Naive thymus-derived CD4-positive, alpha-beta T cell (primary cell): ENCODE measurements at places on chromosomes 3 and 15. TPM values are rescaled to one million over a fixed set of nuclear protein-coding genes. Genes with fewer than 3 reads are reported as not detected.
A peak's percentile ranks its signal among the peaks of the same experiment; 100 is the strongest.

- no peak overlapping the region for H3K27ac ChIP-seq
- no peaks in the 10 kb centered on the region for H3K27me3 ChIP-seq
- no peaks in the 10 kb centered on the region for H3K36me3 ChIP-seq
- no peak for DNase-seq
Measured at GRCh38 chr3:197880491-197881269, 69.3 kb upstream of the RPL35A start.

DNA sequence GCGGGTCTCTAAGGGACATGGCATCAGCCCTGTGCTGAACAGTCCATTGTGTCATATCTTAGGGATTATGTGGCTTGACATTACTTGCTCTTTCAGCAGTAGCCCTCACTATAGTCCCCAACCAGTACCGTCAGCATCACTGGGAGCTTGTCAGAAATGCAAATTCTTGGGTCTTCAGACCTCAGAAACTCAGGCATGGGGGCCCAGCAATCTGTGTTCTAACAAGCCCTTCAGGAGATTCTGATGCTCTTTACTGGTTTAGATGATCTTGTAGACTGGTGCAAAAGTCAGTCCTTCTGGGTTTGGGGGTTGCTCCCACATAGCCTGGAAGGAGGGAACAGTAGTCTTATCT is 39.0 kb upstream of the TRAK1 start:
- H3K27me3 ChIP-seq, result no peaks in the 10 kb centered on the region
- no peak overlapping the region for H3K27ac ChIP-seq
- no peak for DNase-seq
- H3K36me3 ChIP-seq, result no peaks in the 10 kb centered on the region
- H3K4me3 ChIP-seq, result no peak overlapping the region
- peaks cover 9% of the 10 kb centered on the region for H3K4me1 ChIP-seq

GRCh38 chr3:72042397-72043203 is 257.7 kb upstream of the PROK2 start:
- no peak overlapping the region for H3K27ac ChIP-seq
- no peaks in the 10 kb centered on the region for H3K4me1 ChIP-seq
- no peaks in the 10 kb centered on the region for H3K27me3 ChIP-seq
- DNase-seq, result no peak
- H3K36me3 ChIP-seq, result no peaks in the 10 kb centered on the region

DNA sequence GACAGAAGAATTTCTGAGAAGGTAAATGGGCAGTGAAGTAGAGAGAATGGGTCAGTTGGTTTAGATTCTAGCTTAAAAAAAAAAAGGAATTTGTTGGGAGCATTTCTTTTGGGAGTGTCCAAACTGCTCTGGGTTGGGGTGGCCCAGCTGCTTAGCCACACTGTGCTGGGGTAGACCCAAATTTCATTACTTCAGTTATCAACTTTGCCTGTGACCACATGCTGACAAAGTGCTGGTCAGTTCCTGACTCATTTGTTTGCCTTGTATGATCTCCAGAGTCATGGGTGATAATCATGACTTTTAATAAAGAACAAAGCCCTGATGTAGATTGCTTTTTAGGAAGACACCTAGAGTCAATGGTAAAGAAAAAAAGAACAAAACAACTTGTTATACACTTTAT is 121.5 kb upstream of the FGF7 start:
- no peak overlapping the region for H3K4me3 ChIP-seq
- H3K27me3 ChIP-seq, result no peaks in the 10 kb centered on the region
- H3K36me3 ChIP-seq, result no peaks in the 10 kb centered on the region
- DNase-seq, result no peak

DNA sequence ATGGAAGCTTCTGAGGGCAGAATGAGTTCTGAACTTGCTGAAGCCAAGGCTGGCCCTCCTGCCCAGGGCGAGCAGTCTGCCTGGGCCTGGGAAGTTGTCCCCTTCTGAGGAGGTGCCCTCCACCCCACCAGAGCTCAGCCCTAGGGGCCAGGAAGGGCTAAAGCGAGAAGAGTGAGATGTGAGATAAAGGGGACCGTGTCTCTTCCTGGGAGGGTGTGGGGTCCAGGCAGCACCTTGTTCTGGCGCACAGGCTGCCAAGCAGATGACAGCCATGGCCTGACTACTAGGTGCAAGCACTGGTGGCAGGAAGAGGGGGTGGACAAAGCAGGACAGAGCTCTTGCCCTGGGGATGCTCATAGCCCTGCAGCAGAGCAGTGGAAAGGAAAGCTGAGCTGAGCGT is 3.7 kb downstream of the PAK6 start:
- H3K36me3 ChIP-seq, result no peaks in the 10 kb centered on the region
- DNase-seq, result no peak
- H3K27ac ChIP-seq, result no peak overlapping the region
- no peak overlapping the region for H3K4me3 ChIP-seq

GRCh38 chr3:37819591-37819990 is 42.1 kb upstream of the CTDSPL start:
- no peaks in the 10 kb centered on the region for H3K27me3 ChIP-seq
- H3K27ac ChIP-seq, result no peak overlapping the region
- DNase-seq, result no peak
- H3K4me3 ChIP-seq, result no peak overlapping the region

- H3K4me3 ChIP-seq, result peak overlapping the region; percentile 83
- peaks cover 20% of the 10 kb centered on the region for H3K4me1 ChIP-seq
- no peaks in the 10 kb centered on the region for H3K36me3 ChIP-seq
- H3K27ac ChIP-seq, result peak overlapping the region; percentile 48
Measured at GRCh38 chr3:194487289-194488054, 670 bp upstream of the ATP13A3 start.

GRCh38 chr15:78229431-78230406 is 4.6 kb downstream of the ACSBG1 start:
- no peaks in the 10 kb centered on the region for H3K27me3 ChIP-seq
- no peak overlapping the region for H3K27ac ChIP-seq
- DNase-seq, result no peak
- H3K4me1 ChIP-seq, result no peaks in the 10 kb centered on the region
- no peaks in the 10 kb centered on the region for H3K36me3 ChIP-seq

DNA sequence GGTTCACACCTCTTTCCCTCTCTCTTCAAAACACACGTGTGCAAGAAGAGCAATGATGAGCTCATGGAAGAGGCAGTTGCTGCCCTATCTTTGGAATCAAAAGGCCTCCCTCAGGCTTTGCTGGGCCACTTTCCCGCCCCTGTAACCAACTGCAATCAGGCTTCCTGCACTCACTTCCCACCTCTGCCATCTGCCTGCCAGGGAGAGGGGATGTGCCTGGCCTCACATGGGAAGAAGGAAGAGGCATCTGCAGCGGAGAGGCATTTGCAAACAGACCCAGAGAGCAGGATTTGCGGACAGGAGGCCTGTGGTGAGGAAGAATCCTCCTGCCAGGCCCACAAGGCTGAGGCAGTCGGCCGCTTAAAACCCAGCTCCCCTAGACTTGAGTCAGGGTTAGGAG is 175.6 kb upstream of the ATP10A start:
- no peaks in the 10 kb centered on the region for H3K4me1 ChIP-seq
- no peak for DNase-seq
- H3K4me3 ChIP-seq, result no peak overlapping the region
- no peaks in the 10 kb centered on the region for H3K36me3 ChIP-seq
- H3K27me3 ChIP-seq, result no peaks in the 10 kb centered on the region

- H3K4me1 ChIP-seq, result peaks cover 27% of the 10 kb centered on the region
- H3K27ac ChIP-seq, result peak overlapping the region; percentile 3
- peak; percentile 77 for DNase-seq
- no peaks in the 10 kb centered on the region for H3K36me3 ChIP-seq
- H3K4me3 ChIP-seq, result peak overlapping the region; percentile 17
Measured at GRCh38 chr15:90013503-90013937, 12.4 kb downstream of the ZNF710 start.

DNA sequence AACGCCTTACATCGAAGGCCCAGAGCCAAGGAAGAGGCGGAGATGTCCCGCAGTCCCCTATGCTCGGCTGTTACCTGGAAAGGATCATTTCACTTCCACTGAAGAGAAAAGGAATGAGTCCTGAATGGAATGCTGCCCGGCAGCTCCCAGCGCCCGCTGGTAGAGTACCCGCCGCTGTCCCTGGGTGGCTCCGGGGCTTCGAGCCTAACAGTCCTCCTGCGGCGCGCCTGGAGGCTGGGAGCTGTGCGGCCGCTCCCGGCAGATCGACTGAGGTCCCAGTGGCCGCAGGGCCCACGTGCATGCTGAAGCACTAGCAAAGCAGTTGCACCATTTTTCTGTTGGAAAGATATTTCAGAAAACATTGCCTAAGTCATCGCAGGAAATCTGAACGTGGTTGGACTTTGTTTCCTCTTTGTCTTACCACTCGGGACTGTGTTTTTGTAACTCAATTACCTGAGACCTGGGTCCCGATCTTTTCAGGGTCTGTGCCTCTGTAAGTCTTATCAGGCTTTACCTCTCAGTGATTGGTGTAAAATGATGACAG is 984 bp downstream of the RNU6-1 start:
- no peak for DNase-seq
- H3K4me3 ChIP-seq, result peak overlapping the region; percentile 51
- peaks cover 7% of the 10 kb centered on the region for H3K27me3 ChIP-seq
- H3K4me1 ChIP-seq, result peaks cover 26% of the 10 kb centered on the region
- H3K27ac ChIP-seq, result peak overlapping the region; percentile 96
- H3K36me3 ChIP-seq, result no peaks in the 10 kb centered on the region

DNA sequence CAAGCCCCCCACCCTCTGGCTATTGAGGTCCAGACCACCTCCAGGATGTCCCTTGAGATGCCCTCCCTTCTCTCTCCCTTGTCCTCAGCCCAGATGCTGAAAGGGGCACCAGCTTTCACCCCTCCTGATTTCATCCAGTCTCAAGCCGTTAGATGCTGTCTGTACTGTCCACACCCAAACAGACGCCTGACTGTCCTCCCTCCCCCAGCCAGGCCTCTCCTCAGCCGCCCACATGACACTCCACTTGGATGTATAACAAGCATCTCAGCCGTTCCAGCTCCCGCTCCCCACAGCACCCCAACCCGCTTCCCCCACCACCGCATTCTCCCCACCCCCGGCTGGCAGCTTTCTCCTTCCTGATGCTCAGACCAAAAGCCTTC is 25.0 kb upstream of the CYP11A1 start:
- no peak overlapping the region for H3K27ac ChIP-seq
- no peak overlapping the region for H3K4me3 ChIP-seq
- no peaks in the 10 kb centered on the region for H3K36me3 ChIP-seq
- H3K27me3 ChIP-seq, result no peaks in the 10 kb centered on the region
- no peak for DNase-seq
- H3K4me1 ChIP-seq, result no peaks in the 10 kb centered on the region

PLA2G4D gene
- total RNA-seq, result not detected

DNA sequence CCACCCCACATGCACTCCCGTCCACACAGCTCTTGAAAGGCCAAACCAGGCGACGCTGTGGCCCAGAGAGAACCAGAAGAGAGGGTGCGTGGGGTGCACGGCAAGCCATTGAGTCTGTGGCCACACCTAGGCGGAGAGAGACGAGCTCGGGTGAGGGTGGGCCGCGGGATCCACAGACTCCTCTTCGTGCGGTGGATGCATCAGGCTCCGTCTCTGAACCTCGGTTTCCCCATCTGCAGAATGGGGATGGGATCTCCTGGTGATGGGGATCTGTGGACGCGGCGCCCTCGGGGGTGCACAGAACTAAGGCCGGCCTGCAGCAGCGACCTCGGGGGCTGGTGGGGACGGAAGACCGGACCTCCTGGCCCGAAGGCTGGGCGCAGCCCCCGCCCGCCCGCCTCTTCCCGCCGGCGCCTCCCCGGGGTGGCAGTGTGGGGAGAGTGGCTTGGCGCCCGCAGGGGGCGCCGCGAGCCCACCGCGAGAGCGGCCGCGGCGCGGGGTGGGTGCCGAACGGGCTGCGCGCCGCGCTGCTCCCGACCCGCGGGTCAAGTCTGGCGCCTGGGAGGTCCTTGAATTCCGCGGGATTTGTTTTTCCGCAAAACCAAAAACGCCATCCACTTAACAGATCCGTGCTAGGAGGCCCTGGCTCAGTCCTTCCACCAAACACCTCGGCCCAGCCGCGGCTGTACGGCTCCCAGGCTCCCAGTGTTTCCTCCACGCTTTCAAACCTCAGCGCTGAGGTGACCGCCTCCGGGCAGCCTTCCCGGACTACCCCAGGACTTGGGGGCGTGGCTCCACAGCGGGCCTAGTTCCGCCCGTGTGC is 13.2 kb upstream of the ADPGK start:
- peak; percentile 44 for DNase-seq
- H3K27ac ChIP-seq, result no peak overlapping the region
- no peaks in the 10 kb centered on the region for H3K27me3 ChIP-seq

GRCh38 chr3:65851827-65852226 is 186.9 kb downstream of the MAGI1 start:
- H3K4me3 ChIP-seq, result no peak overlapping the region
- H3K4me1 ChIP-seq, result no peaks in the 10 kb centered on the region
- no peak overlapping the region for H3K27ac ChIP-seq
- H3K36me3 ChIP-seq, result no peaks in the 10 kb centered on the region
- H3K27me3 ChIP-seq, result no peaks in the 10 kb centered on the region
- no peak for DNase-seq

DNA sequence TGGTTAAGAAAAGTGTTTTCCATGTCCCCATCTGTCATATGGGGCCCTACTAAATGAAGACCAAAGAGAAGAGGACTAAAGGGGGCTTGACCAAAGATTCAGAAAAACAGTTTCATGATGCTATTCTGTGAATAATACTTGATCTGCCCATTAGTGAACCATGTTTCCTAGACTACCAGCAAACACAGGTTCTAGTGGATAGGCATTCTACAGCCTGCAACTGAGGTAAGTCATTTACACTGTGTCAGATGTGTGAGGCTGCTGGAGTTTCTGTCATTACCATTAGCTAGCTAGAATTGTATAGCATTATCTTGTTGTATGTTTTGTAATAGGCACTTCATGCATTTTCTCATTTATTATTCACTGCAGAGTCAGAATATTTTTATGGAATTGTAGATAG is 6.6 kb downstream of the GPR171 start:
- DNase-seq, result no peak
- no peak overlapping the region for H3K4me3 ChIP-seq

- peaks cover 28% of the 10 kb centered on the region for H3K36me3 ChIP-seq
- no peak overlapping the region for H3K27ac ChIP-seq
- no peaks in the 10 kb centered on the region for H3K27me3 ChIP-seq
- DNase-seq, result no peak
- peaks cover 31% of the 10 kb centered on the region for H3K4me1 ChIP-seq
- H3K4me3 ChIP-seq, result peak overlapping the region; percentile 2
Measured at GRCh38 chr3:111610612-111611054, 15.5 kb upstream of the ZBED2 start.

CRABP1 gene
- not detected for total RNA-seq

DNA sequence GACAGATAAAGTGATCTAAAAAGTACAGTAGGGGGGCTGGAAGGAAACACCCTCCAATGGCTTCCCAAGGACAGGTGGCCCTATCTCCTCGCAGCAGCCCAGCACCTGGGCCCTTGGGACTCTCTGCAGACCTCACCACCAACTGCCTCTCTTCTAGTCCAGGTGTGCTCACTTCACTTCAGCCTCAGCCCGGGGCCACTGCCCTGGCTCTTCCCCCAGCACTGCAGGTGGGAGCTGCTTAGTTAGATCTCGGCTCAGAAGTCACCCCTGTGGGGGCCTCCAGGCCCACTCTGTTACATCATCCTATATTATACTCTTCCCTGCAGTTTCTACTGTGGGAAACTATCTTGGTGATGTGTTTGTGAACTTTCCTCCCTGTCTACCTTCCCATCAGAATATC is 2.0 kb downstream of the KLF15 start:
- no peak for DNase-seq
- no peak overlapping the region for H3K4me3 ChIP-seq
- no peak overlapping the region for H3K27ac ChIP-seq
- H3K36me3 ChIP-seq, result no peaks in the 10 kb centered on the region

GRCh38 chr3:55935241-55935640 is 448.1 kb upstream of the WNT5A start:
- H3K27ac ChIP-seq, result no peak overlapping the region
- no peak overlapping the region for H3K4me3 ChIP-seq
- H3K36me3 ChIP-seq, result no peaks in the 10 kb centered on the region
- DNase-seq, result no peak
